ENCODE measurements at places on chromosomes 3 and 15. TPM values are rescaled to one million over a fixed set of nuclear protein-coding genes. Genes with fewer than 3 reads are reported as not detected.

Gene REC114
- not detected for total RNA-seq

Gene CCDC54
- not detected for total RNA-seq

DNA sequence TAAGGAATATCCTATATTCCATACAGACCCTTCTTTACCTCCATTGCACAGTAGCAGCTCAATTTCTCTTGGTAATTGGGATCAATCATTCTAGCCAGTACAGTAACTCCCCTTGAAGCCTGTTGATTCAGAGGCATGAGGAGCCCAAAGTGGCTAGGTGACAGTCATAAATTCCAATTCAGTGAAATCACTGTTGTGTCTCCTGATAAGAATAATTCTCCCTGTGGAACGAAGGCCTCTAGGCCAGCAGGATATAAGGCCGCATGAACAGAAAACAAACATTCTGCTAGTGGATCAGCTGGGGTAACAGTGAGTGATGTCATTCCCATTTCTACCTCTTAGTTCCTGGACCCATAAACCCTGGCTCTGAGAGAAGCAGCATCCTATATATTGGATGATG is 696.3 kb downstream of the NR2F2 start:
- H3K27ac ChIP-seq = no peak overlapping the region
- no peak for DNase-seq
- H3K36me3 ChIP-seq = no peaks in the 10 kb centered on the region
- no peak overlapping the region for H3K4me3 ChIP-seq
- H3K27me3 ChIP-seq = no peaks in the 10 kb centered on the region

DNA sequence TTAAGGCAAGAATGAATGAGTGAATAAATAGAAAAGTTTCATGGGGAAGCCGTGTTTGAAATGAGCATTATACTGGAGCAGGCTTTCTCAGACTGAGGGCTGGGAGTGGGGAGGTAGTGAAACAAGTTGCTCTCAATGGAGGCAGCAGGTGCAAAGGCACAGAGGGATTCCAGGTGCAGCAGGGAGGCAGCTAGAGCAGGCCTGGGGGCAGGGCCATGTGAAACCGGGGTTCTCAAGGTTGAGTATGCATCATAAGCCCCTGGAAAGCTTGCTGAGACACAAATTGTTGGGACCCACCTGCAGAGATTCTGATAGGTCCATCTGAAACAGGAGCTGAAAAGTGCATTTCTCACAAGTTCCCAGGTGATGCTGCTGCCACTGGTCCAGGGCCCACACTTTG is 45.3 kb downstream of the BFSP2 start:
- H3K27ac ChIP-seq = peak overlapping the region; percentile 38
- peaks cover 9% of the 10 kb centered on the region for H3K27me3 ChIP-seq
- H3K4me3 ChIP-seq = no peak overlapping the region
- DNase-seq = no peak
